ENCODE measurements at places on chromosomes 4 and X. TPM values are rescaled to one million over a fixed set of nuclear protein-coding genes. Genes with fewer than 3 reads are reported as not detected.

- DNase-seq = peak; percentile 46
These were observed 170.7 kb downstream of the SLIT2 start for GRCh38 chr4:20422398-20422797.

DNA sequence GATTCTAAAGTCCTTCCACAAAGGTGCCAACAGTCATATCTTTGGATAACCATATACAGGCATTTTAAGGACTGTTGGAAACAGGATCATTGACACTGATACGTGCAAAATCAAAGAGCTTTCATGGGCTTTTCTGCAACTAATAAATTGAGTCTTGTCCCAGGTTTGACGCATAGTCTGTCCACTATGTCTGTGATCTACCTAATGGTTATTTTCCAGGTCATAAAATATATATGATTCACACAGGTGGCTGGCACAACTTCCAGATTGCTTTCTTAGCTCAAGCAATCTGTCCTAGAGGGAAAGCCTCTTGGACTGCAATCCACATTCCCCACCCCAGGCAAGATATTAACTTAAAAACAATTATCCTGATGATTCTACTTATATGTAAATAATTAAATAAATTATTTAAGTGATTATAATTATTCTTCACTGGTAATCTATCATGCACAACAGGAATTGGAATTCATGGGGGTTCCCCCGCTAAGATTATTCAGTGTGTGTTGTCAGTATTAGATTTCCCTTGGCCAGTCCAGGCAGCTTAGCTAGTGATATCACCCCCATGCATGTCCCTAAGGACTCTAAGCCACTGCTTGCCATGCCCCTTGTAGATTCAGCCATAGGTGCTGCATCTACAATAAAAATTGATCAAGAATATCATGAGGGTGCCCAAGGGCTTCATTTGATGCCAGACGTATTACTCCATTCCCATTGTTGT, 97.8 kb downstream of the TLL1 start:
- DNase-seq = no peak

- DNase-seq = no peak
These were observed 54.0 kb downstream of the TBC1D9 start for GRCh38 chr4:140702096-140702757.

DNA sequence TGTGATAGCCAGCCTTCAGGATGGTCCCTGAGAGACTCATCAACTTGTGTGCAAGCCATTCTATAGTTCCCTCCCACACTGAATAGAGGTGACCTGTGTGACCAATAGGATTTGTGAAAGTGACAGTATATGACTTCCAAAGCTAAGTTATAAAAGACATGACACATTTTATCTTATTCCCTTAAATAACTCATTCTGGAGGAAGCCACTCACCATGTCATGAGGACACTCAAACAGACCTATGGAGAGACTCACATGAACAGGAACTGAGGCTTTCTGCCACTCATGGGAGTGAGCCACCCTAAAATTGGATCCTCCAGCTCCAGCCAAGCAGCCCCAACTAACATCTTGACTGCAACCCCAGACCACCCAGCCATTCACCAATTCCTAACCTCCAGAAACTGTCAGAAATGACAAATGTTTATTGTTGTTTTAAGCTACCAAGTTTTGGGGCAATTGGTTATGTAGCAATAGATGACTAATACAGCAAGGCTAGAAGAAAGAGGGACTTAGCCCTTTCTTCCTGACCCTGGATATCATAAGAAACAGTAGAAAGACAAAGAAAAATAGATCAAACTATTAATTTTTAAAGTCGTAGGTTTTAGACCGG, 9.0 kb upstream of the CHIC2 start:
- DNase-seq = no peak

DNA sequence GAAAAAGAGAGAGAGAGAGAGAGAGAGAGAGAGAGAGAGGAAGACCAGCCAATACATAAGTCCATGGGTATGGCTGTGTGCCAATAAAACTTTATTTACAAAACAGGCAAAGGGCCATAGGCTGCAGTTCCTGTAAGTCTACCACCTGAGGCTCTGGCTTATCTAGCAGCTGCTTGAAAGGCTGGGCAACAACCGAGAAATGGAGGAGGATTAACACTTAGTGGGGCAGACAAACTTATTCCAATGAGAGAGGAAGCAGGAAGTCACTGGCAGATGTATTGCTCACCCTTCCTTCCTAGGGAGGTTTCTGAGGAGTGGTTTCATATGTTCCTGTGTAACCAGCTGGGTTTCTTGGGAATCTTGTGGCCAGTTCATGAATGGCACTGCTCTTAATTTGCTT, 4.7 kb upstream of the GPR143 start:
- no peak for DNase-seq

DNA sequence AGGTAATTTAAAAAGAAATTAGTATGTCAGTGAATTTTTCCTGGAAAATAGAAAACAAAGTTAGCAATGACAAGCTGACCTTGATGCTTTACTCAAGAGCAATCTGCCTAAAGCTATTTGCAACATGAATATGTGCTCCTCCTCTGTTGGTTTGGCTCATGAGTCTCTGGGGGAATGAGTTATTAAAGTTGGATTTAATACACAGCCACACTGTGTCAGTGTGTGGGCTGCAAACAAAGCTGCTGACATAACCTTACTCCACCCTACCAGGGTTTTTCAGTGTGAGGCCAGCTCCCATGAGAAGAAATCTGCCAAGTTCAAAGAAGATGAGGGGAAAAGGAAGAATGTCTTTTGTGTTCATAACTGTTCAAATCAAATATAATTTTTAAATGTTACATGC, 280.5 kb downstream of the TLL1 start:
- DNase-seq = no peak

DNA sequence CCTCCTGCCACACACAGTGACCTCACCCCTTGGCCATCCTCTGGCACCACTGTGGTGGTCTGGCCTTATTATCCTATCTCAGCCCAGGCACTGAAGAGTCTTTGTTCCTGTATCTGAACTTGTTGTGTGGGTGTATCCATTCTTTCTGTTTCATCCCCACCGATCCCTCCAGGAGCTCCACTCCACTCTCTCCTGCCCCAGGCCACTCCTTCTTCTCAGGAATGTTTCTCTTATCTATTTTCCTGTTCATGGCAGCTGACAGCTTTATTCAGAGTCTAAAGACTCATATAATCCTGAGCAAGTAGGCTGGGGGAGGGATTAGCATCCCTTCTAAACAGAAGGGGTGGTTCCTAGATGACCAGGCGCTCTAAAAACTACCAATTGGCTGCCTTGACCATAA, 150.0 kb downstream of the ANAPC10 start:
- DNase-seq = no peak

GRCh38 chr4:13584481-13584880, 40.2 kb upstream of the NKX3-2 start:
- no peak for DNase-seq

DNA sequence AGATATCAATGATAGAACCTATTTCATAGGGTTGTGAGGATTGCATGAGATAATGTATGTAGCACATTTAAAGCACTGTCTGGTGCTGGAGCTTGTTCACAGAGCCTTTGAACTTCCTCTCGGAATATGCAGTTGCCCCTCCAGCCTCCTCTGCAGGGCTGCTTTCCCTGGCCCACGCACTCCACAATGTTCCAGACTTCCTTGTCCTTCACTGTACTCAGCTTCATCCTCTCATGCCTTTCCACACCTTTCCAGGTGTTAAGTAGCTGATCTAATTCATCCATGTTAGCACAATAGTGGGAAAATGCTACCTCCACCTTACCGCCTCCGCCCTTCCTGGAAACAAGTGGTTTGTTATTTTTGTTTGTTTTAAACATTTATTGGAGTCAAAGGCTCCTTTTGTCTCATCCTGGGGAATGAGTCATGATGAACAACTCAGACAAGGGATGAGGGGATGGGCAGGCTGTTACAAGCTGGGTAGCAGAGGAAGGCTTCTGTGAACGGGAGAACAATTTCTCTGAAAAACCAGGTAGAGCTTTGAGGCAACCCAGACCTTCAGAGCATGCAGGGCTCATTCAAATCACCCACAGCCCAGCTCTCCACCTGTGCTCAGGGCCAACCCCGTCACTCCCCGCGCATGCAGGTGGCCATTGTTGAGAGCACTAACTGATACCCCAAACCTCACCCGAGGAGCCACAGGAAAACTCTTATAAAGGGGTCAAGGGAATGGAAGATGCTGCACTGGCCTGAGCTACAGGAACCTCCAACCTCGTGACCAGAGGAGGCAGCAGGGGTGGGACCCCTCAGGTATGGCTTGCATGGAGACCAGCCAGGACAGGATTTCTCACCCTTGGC, 84.9 kb upstream of the TBL1X start:
- no peak for DNase-seq

DNA sequence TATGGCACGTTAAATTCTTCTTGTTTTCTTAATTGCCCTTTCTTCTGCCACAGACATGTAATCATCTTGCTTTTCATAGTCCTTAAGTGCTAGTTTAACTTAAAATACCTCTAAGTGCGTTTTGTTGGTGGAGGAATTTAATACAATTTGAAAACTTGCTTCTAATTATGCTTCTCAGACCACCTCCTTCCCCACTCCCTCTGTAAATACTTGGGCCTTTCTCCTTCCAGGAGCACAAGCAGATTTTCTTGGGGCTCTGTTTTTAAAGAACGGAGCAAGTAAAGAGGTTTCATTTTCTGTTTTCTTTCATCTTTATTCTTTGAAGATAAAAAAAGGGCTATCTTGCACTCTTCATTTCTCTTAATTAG, 559 bp upstream of the PCDH18 start:
- DNase-seq = no peak

DNA sequence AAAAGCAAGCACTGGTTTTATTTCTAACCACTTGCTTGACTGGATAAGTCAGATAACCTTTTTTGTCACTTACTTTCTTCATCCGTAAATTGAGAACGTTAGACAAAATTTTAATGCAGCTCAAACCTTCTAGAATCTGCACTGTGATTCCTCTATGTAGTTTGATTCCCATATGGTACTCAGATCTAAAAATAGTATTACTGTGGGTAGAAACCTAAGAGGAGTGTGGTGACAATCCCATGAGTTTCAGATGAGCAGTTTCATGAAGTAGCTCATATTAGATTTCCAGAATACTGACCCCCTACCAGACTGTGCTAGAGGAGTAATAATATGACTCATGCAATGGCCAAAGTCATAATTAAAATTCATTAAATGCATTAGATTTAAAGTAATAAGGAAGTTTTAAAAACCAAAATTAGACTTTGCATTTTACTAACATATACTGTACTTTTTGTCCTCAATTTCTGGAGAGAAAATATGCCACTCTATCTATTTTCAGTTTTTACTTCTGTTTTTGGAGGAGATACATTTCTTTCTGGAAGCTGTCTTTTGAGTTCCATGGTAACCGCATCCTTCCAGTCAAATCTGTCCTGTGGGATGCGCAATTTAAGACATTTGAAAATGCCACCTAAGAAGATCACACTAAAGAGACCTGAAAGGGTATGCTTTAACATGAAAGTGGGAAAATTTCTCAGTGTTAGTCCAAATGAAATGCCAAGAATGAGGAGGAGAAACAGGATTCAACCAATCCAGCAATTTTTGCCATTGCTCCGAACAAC, 64.1 kb upstream of the GPM6A start:
- DNase-seq = no peak

DNA sequence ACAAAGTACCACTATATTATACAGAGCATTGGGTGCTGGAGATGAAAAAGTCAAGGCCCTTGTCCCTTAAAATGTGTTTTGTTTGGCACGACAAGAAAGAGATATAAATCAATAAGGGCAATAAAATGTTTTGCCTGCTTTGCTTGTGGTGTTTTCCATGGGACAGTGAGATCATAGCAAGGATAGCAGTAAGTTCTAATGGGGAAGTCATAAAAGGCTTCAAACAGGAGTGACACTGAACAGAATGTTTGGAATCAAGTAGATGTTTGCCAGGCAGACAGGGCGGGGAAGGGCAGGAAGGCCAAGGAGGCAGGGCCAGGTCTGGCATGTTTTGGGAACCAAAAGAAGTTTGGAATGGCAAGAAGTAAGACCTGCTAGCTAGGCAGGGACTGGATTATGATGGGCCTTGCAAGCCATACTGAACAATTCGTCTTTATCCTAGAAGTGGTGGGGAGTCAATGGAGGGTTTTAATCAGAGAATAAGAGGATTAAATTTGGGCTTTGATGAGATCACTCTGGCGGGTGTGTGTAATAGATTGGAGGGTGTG, 16.4 kb downstream of the FGF2 start:
- peak; percentile 26 for DNase-seq

DNA sequence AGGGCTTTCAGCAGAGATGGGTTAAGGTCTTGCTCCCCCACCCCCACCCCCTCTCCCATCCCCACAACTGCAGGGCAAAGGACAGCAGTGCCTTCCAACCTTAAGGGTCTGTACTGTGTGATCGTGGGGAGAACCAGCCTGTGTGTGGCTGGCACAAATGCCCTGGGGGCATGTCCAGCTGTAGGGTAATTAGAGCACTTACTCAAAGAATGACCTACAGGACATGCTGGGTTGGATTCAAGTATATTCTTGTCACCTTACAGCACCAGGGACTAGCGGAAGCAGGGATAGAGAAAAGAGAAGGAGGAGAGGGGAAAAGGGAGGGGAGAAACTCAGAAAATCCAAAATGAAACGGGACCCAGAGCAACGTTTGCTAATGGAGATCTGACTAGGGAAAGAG, 191.3 kb upstream of the GATB start:
- DNase-seq = no peak

DNA sequence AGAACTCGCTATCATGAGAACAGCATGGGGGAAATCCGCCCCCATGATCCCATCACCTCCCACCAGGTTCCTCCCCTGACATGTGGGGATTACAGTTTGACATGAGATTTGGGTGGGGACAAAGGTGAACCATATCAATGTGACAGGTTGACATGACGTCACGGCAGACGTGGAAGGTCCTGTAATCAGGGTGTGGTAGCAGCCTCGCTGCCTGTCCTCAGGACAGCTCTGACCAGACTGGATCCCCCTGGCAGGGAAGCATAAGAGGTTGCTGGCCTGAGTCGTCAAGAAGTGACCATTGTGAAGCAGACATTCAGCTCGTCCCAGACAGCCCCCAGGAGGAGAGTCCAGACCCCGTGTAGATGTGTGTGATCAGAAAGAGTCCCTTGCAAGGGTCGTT, 104.6 kb downstream of the TNIP2 start:
- no peak for DNase-seq

- no peak for DNase-seq
These were observed 20.7 kb downstream of the OFD1 start for GRCh38 chrX:13755254-13755653.

DNA sequence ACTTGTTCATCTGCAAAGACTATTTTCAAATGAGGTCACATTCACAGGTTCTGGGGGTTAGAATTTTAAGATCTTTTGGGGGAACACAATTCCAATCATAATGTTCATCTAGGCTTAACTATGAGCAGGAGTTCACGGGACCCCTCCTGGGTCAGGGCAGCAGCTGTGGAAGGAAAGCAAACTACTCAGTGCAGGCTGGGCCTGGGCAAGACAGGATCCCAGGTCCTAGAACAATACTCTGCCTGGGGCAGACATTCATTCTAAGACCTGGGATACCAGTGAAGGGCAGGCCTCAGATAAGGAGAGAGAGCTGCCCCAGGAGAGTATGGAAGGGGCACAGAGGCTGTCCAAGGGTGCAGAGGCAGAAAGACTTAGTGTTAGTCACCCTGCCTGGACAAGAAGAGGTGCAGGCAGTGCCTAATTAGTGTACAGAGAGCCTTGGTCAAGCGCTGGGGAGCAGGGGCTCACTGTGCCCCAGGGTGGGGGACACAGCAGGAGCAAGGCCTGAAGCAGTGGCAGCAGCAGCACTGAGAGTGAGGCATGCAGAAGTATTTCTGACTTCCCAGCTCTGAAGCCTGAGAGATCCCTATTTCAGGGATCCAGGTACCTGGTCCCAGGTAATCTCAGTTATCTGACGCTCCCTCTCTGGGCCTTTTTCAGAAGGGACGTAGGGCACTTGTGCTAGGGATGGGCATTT, 123.0 kb upstream of the MAMLD1 start:
- DNase-seq = no peak

CTAG2 gene
- polyA plus RNA-seq = 3.7 TPM

MAGEC2 gene
- 2.0 TPM for polyA plus RNA-seq
